ENCODE measurements at places on chromosomes 16 and 17.

DNA sequence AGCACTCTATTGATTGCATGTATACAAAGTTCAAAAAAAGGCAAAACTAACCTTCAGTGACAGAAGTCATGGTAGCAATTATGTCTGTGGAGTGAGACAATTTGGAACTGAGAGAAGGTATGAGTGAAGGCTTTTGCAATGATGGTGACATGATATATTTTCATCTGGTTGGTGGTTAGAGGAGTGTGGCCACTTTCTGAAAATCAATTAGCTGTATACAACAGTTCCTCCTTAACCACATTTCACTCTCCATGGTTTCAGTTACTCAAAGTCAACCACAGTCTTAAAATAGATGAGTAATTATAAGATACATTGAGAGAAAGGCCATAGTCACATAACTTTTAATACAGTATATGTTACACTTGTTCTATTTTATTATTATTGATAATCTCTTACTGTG, 26.2 kb downstream of the ADAMTS18 start:
- DNase-seq, result no peak

DNA sequence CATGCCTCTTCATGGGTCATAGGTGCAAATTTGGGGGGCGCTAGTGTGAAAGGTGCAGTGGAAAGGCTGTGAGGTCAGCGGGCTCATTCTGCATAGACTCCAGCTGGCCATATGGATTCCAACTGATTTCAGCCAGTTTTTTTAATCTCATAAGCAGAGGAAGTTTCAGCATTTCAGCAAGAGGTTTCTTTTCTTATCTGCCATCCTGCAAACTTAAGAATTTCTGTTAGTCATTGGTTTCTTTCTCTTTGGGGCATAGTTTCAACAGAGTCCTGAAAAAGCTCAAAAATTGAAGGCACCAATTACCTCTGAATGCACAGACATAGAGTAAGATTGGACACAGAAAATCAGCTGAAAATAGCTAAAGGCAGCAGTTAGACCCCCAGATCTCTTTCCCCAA, 16.2 kb upstream of the ALOX15 start:
- DNase-seq, result no peak

DNA sequence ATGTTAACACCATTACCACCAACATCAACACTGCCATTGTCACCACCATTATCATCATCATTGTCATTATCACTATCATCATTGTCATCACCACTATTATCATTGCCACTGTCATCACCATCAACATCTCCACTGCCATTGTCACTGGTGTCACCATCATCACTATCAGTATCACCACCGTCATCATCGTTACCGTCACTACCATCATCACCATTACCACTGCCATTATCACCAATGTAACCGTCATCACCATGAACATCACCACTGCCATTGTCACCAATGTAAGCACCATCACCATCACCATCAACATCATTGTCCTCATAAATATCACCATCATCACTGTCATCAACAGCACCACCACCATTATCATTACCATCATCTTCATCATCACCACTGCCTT, 633.2 kb upstream of the EEF2KMT start:
- DNase-seq, result no peak

- no peak for DNase-seq
These were observed 12.5 kb downstream of the SMCR8 start for GRCh38 chr17:18327556-18327955.

DNA sequence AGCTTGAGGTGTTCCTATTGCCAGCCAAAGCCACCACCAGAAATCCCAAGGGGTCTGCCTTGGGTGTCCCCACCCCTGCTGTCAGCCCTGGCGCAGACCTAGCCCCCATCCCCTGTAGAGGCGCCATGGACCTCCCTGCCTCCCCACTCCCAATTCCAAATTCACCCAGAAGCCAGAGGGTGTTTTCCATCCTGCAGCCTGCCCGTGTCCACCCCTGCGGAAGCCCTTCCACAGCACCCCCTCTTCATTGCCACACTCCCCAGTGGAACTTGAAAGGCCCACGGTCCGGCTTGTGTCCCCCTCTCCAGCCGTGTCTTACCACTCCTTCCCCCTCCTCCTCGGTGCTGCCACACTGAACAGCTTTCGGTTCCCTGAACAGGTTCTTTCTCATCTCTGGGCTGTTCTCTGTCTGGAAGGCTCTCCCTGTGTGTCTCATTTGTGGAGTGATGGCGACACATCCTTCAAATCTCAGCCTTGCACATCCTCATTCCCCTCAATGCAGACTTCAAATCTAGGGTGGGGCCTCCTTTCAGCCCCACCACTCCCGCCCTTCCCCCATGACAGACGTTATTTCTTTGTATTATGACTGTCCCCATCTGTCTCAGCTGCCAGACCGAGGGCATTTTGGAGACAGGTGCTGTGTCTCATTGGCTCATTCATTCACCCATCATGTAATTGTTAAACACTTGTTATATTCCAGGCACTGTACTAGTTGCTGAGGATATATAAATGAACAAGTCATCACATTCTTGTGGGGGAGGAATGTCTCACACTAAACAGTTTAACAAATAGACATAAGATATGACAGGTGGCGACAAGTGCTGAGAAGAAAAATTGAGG, 36.3 kb downstream of the ADGRG5 start:
- no peak for DNase-seq

- DNase-seq, result no peak
These were observed 59.2 kb downstream of the MRM3 start for GRCh38 chr17:841313-841712.

Measured in stimulated activated CD4-positive, alpha-beta T cell treated with anti-CD3 and anti-CD28 coated beads, Interleukin-15, amount 100 ng/mL, for 24 hours (primary cell).